ENCODE measurements at places on chromosomes 11 and 22. TPM values are rescaled to one million over a fixed set of nuclear protein-coding genes. Genes with fewer than 3 reads are reported as not detected.

DNA sequence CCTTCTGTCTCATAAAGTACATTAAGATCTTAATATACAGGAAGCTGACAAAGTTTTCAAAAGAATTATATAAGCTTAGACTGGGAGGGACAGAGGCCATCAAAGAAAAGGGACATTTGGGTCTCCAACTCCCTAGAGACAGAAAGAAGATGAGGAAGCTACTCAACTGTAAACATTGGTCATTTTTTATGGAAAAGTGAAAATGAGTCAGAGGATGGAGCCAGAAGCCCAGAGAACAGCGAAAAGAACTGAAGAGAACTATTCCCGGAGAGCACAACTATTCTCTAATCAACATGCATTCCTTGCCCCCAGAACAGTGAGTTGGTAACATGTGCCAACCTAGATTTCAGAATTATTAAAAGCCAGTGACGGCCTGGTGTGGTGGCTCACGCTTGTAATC is 779.3 kb downstream of the DLG2 start:
- H3K36me3 ChIP-seq = no peaks in the 10 kb centered on the region
- H3K27ac ChIP-seq = no peak overlapping the region
- no peak overlapping the region for H3K4me3 ChIP-seq

DNA sequence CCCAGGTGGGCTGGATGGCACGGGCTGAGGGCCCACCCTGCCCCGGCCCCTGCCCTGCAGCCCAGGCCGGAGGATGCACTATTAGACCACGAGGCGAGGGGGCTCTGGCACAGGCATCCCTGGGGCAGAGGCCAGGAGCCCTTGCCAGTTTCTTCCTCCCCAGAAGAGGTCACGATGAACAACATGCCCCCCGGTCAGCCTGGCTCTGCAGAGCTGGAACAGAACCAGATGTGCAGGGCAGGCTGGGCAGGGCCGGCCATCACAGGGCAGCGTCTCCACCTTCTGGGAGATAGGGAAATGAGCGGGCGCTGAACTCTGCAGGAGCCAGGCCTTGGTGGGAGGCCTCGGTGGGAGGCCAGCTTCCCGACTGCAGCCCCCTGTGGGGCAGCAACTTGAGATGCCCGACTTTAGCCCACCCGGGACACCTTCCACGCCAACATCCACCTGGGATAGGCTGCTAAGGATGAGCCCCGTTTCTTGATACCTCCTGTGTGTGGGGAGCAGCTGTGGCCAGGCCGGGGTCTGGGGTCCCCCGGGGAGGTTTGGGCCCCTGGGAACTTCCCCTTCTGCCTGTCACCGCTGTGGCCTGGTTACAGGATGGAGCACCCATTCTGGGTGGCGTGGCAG is 21.8 kb upstream of the GNB1L start:
- H3K36me3 ChIP-seq = no peaks in the 10 kb centered on the region
- no peak for DNase-seq
- H3K4me1 ChIP-seq = peaks cover 12% of the 10 kb centered on the region
- H3K4me3 ChIP-seq = no peak overlapping the region
- H3K27me3 ChIP-seq = no peaks in the 10 kb centered on the region

DNA sequence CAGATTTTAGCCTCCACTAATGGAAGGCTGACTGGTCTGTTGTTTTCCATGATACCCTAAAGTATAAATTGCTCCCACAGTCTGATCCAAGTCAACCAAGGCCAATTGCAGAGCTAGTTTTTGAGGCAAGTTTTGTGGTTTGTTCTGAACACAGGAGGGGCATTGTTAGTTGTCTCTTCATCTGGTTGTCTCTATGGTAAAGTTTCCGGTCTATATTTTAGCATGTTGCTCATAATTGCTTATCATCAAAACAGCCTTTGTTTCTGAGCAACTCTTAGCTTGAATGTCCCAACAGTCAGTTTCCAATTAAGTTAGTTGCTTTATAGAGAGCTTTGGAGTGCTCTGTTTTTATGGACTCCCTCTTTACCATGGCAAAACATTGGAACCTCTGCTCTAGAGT is 217.6 kb upstream of the CARD18 start:
- no peaks in the 10 kb centered on the region for H3K27me3 ChIP-seq
- no peaks in the 10 kb centered on the region for H3K4me1 ChIP-seq
- DNase-seq = no peak
- H3K27ac ChIP-seq = no peak overlapping the region
- no peaks in the 10 kb centered on the region for H3K36me3 ChIP-seq

Gene PKDREJ
- not detected for total RNA-seq

- no peak overlapping the region for H3K4me3 ChIP-seq
- no peaks in the 10 kb centered on the region for H3K27me3 ChIP-seq
- DNase-seq = no peak
- H3K36me3 ChIP-seq = peaks cover 5% of the 10 kb centered on the region
- no peak overlapping the region for H3K27ac ChIP-seq
- peaks cover 65% of the 10 kb centered on the region for H3K4me1 ChIP-seq
Measured at GRCh38 chr11:9211322-9211721, 53.8 kb downstream of the DENND5A start.

Gene LGALS12
- not detected for total RNA-seq

Gene PAK1
- total RNA-seq = 91.5 TPM

Gene DERL3
- 10.0 TPM for total RNA-seq

DNA sequence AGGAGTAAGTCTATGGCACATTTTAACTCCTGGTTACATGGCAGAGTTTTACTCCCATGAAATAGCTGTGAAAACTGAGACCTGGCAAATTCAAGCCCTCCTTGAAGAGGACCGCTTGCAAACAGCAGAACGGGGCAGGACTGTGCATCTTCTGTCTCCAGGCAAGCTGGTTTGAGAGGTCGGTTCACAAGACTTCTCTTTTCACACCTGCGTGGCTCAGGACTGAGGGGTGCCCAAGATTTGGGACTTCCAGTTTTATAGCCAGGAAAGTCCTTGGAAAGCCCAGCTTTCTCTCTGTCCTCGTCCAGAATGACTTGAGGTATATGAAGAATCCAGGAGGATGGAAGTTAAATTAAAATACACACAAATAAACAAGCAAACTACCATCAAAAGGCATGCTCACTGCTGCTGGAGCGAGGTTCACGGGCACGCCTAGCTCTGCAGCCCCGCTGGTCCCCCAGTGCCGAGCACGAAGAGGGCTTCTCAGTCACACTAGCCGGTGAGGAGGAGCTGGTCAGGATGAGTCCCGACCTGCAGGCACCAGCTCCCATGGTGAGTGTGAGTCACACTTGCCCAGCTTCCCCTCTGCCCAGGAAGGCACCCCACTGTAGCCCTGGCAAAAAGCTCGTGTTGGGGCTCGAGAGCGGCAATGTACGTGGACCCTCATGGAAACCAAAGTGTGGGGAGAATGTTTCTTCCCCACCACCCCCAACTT is 1382.4 kb downstream of the BRD1 start:
- H3K4me3 ChIP-seq = no peak overlapping the region
- H3K27ac ChIP-seq = no peak overlapping the region
- H3K27me3 ChIP-seq = no peaks in the 10 kb centered on the region
- no peaks in the 10 kb centered on the region for H3K36me3 ChIP-seq
- H3K4me1 ChIP-seq = no peaks in the 10 kb centered on the region

Gene F2
- total RNA-seq = not detected

DNA sequence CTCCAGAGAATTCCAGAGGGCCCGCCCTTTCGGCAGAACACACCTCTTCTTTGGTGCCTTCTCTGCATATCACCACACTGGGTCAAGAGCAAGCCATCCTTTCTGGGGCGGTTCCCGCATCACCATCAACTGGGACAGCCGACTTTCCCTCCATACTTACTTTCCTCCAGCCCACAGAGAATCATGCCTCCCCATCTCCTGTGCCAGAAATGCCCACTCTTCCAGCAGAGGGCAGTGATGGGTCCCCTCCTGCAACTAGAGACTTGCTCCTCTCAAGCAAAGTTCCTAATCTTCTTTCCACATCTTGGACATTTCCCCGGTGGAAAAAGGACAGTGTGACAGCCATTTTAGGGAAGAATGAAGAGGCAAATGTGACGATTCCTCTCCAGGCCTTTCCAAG is 157.7 kb downstream of the C11orf91 start:
- H3K4me1 ChIP-seq = peaks cover 7% of the 10 kb centered on the region
- peaks cover 14% of the 10 kb centered on the region for H3K27me3 ChIP-seq
- peak; percentile 41 for DNase-seq
- no peak overlapping the region for H3K27ac ChIP-seq
- H3K36me3 ChIP-seq = no peaks in the 10 kb centered on the region
- no peak overlapping the region for H3K4me3 ChIP-seq

GRCh38 chr11:61688365-61689163 is 8.4 kb downstream of the DAGLA start:
- no peak overlapping the region for H3K4me3 ChIP-seq
- no peak overlapping the region for H3K27ac ChIP-seq
- no peaks in the 10 kb centered on the region for H3K36me3 ChIP-seq
- no peaks in the 10 kb centered on the region for H3K4me1 ChIP-seq

DNA sequence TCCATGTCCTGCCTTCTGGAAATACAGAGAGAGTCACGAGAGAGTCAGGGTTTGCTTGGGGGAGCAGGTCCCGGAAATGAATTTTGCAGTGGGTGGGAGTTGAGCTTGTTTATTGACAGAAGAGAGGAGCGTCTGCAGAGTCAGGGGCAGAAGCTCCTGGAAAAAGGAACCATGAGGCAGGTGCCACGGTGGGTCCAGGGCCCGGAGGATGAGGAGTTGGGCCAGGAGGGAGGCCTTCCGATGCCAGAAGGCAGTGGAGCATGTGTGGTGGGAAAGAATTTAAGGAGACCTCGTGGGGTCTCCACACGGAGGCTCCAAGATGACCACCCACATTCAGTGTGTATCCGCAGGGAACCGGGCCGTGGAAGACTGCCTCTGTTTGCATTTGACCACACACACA is 461.2 kb downstream of the BRD1 start:
- H3K27me3 ChIP-seq = peaks cover 2% of the 10 kb centered on the region
- H3K4me1 ChIP-seq = no peaks in the 10 kb centered on the region
- H3K27ac ChIP-seq = no peak overlapping the region
- peak; percentile 8 for DNase-seq
- no peak overlapping the region for H3K4me3 ChIP-seq

GRCh38 chr11:34866375-34866774 is 49.8 kb downstream of the APIP start:
- H3K27ac ChIP-seq = no peak overlapping the region
- DNase-seq = no peak
- H3K4me1 ChIP-seq = peaks cover 2% of the 10 kb centered on the region
- H3K27me3 ChIP-seq = peaks cover 13% of the 10 kb centered on the region
- H3K36me3 ChIP-seq = no peaks in the 10 kb centered on the region

Gene TEX54
- total RNA-seq = not detected

DNA sequence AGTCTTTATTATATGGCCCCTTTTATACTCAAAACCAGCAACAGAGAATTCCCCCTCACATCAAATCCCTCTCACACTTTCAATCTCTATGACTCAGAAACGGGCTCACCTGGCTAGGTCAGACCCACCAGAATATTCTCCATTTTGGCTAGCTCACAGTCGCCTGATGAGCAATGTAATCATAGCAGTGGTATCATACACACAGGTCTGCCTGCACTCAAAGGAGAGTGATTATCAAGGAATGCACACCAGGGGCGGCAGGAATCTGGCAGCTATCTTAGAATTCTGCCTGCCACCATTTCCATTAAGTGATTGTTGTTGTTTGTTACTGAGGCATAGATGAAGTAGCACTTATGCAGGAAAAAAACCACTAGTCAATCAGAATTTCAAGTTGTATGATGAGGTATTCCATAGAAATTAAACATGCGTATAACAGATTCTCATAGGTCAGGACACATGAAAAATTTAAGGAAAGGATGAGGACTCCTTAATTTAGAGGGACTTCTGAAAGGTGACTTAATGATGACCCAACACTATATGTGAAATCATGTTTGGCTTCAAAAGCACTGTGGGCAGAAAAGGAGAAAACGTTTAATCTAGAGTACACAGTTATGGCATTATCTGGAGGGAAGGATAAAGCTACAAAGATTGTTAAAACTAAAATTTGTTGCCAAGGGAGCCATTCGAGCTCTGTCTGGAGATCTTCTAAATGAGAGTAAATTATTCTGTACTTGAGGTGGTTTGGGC is 185.8 kb upstream of the DDI1 start:
- no peak overlapping the region for H3K27ac ChIP-seq
- H3K36me3 ChIP-seq = no peaks in the 10 kb centered on the region
- no peaks in the 10 kb centered on the region for H3K4me1 ChIP-seq

Gene SCGB1D2
- total RNA-seq = not detected

DNA sequence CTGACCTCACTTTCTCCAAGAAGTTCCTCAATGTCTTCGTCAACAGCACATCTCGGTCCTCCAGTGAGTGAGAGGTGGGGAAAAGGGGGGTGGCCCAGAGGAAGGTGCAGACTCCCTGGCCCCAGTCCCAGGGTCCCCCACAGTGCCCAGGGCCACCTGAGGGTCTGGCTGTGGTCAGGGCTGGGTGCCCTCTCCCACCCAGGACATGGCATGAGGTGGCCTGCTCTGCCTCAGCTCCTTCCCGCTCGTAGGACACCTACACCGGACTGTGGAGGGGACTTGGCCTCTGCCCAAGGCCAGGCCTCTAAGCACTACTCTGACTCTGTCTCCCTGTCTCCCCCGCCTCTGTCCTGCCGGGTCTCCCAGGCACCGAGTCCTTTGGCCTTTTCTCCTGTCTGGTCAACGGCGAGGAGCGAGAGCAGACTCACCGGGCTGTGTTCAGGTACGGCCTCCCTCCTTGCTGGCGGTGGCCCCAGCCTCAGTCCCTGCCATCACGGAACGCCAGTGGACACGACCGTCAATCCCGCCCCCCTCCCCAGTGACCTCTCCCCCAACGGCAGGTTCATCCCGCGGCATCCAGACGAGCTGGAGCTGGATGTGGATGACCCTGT is 4.5 kb downstream of the MAPK8IP2 start:
- H3K27ac ChIP-seq = no peak overlapping the region
- DNase-seq = no peak
- no peak overlapping the region for H3K4me3 ChIP-seq
- H3K4me1 ChIP-seq = peaks cover 8% of the 10 kb centered on the region
- peaks cover 38% of the 10 kb centered on the region for H3K27me3 ChIP-seq
- peaks cover 1% of the 10 kb centered on the region for H3K36me3 ChIP-seq

- H3K27me3 ChIP-seq = peaks cover 2% of the 10 kb centered on the region
- no peaks in the 10 kb centered on the region for H3K36me3 ChIP-seq
- H3K4me1 ChIP-seq = peaks cover under 1% of the 10 kb centered on the region
- DNase-seq = no peak
Measured at GRCh38 chr11:123040111-123040432, 21.9 kb downstream of the HSPA8 start.

Gene CD59
- 35.1 TPM for total RNA-seq

Gene ALDH3B1
- not detected for total RNA-seq

- H3K4me3 ChIP-seq = no peak overlapping the region
- peaks cover 29% of the 10 kb centered on the region for H3K4me1 ChIP-seq
- H3K36me3 ChIP-seq = peaks cover 80% of the 10 kb centered on the region
- H3K27ac ChIP-seq = no peak overlapping the region
- no peaks in the 10 kb centered on the region for H3K27me3 ChIP-seq
Measured at GRCh38 chr11:121555121-121555520, 102.4 kb upstream of the SORL1-AS1 start.

DNA sequence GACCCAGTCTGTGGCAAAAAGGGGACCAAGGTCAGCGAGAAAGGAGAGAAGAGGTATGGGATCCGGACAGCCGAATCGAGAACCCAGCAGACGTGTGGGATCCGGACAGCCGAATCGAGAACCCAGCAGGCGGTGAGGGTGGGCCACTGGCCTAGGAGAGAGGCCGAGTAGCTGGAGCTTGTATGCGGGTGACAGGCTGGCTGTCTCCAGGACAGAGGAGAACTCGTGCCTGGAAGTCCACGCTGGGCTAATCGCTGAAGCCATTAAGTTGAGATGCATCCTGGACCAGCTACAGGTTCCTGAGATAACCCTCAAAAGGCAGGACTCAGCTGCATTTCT is 6.0 kb downstream of the CERK start:
- H3K4me3 ChIP-seq = no peak overlapping the region
- peaks cover 47% of the 10 kb centered on the region for H3K36me3 ChIP-seq

- H3K36me3 ChIP-seq = no peaks in the 10 kb centered on the region
- H3K4me3 ChIP-seq = no peak overlapping the region
- peaks cover 16% of the 10 kb centered on the region for H3K27me3 ChIP-seq
- H3K27ac ChIP-seq = no peak overlapping the region
- no peak for DNase-seq
- H3K4me1 ChIP-seq = no peaks in the 10 kb centered on the region
Measured at GRCh38 chr22:29427176-29427760, 11.1 kb upstream of the RFPL1 start.

Gene ANO9
- total RNA-seq = 72.6 TPM
